ENCODE measurements at places on chromosomes 7 and 10.

DNA sequence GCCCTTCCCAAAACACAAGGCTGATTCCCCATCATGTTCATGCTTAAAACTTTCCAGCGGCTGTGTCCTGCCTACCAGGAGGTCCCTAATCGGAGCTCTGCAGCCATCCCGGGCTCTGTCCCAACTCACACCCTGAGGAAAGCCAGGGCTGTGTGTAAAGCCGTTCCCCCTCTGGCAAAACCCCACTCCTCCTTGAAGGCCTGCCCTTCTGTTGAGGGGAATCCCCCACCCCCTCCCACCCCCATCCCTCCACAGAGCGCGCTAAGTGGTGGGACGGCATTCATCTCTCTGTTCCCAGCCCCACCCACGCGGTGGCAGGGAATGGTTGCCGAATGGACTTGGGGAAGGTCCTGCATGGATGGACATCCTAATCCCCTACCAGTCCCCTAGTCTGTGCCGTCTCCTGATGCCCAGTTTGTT, 667 bp upstream of the TMEM120A start:
- DNase-seq, result peak; percentile 58

DNA sequence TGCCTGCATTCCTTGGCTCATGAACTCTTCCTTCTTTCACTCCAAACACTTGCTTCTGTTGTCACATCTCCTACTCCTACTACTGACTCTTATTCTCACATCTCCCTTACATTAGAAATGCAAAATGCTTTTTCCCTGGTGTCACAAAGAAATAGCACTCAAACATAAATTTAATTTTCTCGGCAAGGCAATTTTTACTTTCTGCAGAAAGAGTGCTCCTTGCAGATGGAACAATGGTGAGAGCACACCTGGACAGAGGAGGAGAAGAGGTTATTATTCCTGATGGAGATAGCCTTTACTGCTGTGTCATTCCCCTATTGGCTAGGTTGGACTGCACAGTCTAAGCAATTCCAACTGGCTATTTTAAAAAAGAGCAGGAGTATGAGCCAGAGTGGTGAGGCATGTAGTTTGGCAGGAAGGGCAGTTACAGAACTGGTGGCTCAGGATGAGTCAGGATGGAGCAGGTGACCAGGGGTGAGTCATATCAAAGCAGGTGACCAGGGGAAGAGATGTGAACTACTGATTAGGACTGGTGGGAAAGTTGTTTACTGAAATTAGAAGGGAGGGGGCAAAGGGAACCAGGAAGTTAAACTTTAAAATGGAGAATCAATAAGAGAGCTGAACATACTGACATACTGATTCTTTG, 52.9 kb downstream of the CYP2C9 start:
- no peak for DNase-seq

DNA sequence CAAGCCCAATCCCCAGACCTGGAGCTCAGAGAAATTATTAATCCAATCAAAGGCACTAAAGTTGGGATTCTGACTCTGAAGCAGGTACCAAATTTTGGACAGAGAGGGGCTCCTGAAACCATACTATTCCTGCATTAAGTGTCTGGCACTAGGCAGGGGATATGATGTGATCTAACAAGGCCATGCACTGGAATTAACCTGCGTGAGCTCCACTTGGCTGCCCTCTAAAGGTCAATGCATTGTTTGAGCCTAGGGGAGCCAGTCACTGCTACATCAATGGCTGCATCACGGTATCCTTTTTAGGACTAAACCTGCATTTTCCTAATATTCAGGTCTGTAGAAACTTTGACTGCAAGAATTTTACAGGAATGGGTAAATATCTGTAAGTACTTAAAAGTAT, 42.1 kb downstream of the ST8SIA6 start:
- DNase-seq, result no peak

GRCh38 chr10:18254086-18254485, 113.9 kb downstream of the CACNB2 start:
- DNase-seq, result no peak

GRCh38 chr10:70115948-70116682, 16.5 kb downstream of the AIFM2 start:
- peak; percentile 83 for DNase-seq

GRCh38 chr10:4022473-4022872, 237.5 kb upstream of the KLF6 start:
- no peak for DNase-seq
